ENCODE measurements at places on chromosomes 5 and 9. TPM values are rescaled to one million over a fixed set of nuclear protein-coding genes. Genes with fewer than 3 reads are reported as not detected.

COL5A1 gene
- total RNA-seq = 9.5 TPM

SRD5A1 gene
- total RNA-seq = 31.3 TPM

MZB1 gene
- 0.31 TPM for total RNA-seq

SPOCK1 gene
- 10.9 TPM for total RNA-seq

ANKHD1 gene
- total RNA-seq = 102 TPM

CNTFR gene
- total RNA-seq = 0.55 TPM

PCDHGB6 gene
- 6.0 TPM for total RNA-seq

PCDHB15 gene
- total RNA-seq = 7.0 TPM

HACD4 gene
- 0.59 TPM for total RNA-seq

RGS14 gene
- total RNA-seq = 16.4 TPM

MAMDC2 gene
- total RNA-seq = 4.6 TPM

LEAP2 gene
- 1.0 TPM for total RNA-seq

DNA sequence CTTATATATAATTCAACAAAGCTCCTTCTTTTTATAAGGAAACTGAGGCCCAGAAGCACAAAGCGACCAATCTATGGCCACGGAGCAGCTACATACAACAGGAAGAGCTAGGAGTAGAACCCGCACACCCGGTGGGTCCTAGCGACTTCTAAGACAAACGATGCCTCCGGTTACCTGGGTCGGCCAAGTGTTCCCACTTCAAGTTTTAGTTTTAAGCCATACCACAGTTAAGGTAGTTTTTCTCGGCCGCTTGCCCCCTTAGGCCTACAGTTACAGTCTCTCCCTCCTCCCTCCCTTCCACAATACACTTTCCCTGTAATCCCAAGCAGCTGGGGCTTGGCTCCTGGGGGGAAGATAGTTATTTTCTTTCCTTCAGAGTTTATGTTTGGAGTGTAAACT, 533 bp downstream of the SREK1IP1 start:
- peak overlapping the region; percentile 62 for H3K27ac ChIP-seq
- H3K36me3 ChIP-seq = peaks cover 25% of the 10 kb centered on the region
- no peaks in the 10 kb centered on the region for H3K27me3 ChIP-seq
- H3K4me3 ChIP-seq = peak overlapping the region; percentile 100
- DNase-seq = peak; percentile 26

GRCh38 chr9:87478226-87478992, 19.3 kb upstream of the DAPK1 start:
- DNase-seq = no peak
- no peaks in the 10 kb centered on the region for H3K27me3 ChIP-seq
- H3K36me3 ChIP-seq = no peaks in the 10 kb centered on the region
- H3K27ac ChIP-seq = no peak overlapping the region

DNA sequence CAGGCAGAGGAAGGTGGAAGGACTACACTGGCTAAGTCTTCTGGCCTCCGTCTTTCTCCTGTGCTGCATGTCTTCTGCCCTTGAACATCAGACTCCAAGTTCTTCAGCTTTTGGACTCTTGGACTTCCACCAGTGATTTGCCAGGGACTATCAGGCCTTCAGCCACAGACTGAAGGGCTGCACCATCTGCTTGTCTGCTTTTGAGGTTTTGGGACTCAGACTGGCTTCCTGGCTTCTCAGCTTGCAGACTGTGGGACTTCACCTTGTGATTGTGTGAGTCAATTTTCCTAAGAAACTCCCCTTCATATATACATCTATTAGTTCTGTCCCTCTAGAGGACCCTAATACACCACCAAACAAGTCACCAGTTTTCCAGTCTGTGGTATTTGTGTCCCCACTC, 9.7 kb upstream of the ANKDD1B start:
- H3K4me1 ChIP-seq = peaks cover under 1% of the 10 kb centered on the region
- no peak for DNase-seq
- no peak overlapping the region for H3K27ac ChIP-seq
- H3K36me3 ChIP-seq = no peaks in the 10 kb centered on the region
- H3K27me3 ChIP-seq = no peaks in the 10 kb centered on the region

- H3K4me3 ChIP-seq = no peak overlapping the region
- H3K36me3 ChIP-seq = no peaks in the 10 kb centered on the region
- H3K27me3 ChIP-seq = no peaks in the 10 kb centered on the region
- DNase-seq = no peak
These were observed 121.6 kb downstream of the TLR4 start for GRCh38 chr9:117825609-117826347.

GRCh38 chr9:91247278-91247677, 114.4 kb downstream of the AUH start:
- H3K27ac ChIP-seq = no peak overlapping the region
- no peaks in the 10 kb centered on the region for H3K36me3 ChIP-seq
- no peak for DNase-seq
- H3K27me3 ChIP-seq = no peaks in the 10 kb centered on the region
- H3K4me1 ChIP-seq = peaks cover 4% of the 10 kb centered on the region

- H3K36me3 ChIP-seq = no peaks in the 10 kb centered on the region
- H3K27ac ChIP-seq = no peak overlapping the region
- H3K4me3 ChIP-seq = no peak overlapping the region
- H3K4me1 ChIP-seq = no peaks in the 10 kb centered on the region
These were observed 286.2 kb downstream of the ACTL7B start for GRCh38 chr9:108569624-108570023.

DNA sequence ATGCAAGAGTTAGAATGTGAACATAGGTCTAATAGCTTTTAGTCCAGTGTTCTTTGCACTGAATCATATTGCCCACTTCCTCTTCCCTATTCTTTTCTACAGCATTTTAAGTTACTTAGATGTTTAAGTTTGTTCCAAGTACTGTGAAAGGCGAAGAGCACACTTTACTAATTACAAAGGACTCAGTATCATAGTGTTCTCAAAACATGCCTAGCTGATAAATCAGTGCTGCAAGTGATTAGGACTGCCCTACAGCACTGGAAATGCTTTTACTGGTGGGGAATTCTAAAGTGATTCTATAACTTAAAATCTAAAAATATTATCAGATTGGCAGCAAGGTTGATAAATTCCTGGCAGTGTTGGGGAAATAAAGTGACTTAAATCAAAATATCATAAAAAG, 177.9 kb upstream of the KCNN2 start:
- no peak overlapping the region for H3K27ac ChIP-seq
- DNase-seq = no peak
- H3K27me3 ChIP-seq = no peaks in the 10 kb centered on the region
- H3K4me1 ChIP-seq = no peaks in the 10 kb centered on the region
- H3K4me3 ChIP-seq = no peak overlapping the region

GRCh38 chr9:36995927-36996705, 38.0 kb downstream of the PAX5 start:
- H3K4me1 ChIP-seq = no peaks in the 10 kb centered on the region
- peak overlapping the region; percentile 21 for H3K4me3 ChIP-seq
- H3K27me3 ChIP-seq = no peaks in the 10 kb centered on the region
- no peak overlapping the region for H3K27ac ChIP-seq

DNA sequence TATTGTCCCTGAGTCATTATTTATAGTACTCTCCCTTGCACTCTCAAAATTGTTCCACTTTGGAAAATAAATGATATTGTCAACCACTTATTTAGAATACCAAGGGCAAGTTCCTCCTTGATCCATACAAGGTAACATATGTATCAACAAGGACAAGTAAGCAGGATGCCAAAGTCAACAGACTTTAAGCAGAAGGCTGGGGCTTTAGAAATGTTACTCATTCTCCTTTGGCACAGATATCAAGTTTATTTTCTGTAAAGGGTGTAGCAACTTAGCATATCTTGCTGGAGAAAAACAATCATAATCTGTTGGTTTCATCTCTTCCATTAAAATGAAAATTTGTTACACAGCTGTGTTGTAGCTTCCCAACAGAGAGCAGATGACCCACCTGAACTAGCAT, 248.7 kb upstream of the SLC30A5 start:
- H3K4me1 ChIP-seq = peaks cover 3% of the 10 kb centered on the region
- H3K4me3 ChIP-seq = no peak overlapping the region
- DNase-seq = no peak
- H3K27ac ChIP-seq = no peak overlapping the region
- no peaks in the 10 kb centered on the region for H3K27me3 ChIP-seq

GRCh38 chr9:113645978-113646253, 182.4 kb downstream of the RGS3 start:
- H3K27me3 ChIP-seq = no peaks in the 10 kb centered on the region
- H3K4me1 ChIP-seq = peaks cover 3% of the 10 kb centered on the region
- peak; percentile 12 for DNase-seq

- no peaks in the 10 kb centered on the region for H3K27me3 ChIP-seq
- H3K27ac ChIP-seq = no peak overlapping the region
- H3K36me3 ChIP-seq = no peaks in the 10 kb centered on the region
- peaks cover 3% of the 10 kb centered on the region for H3K4me1 ChIP-seq
These were observed 442.2 kb upstream of the MPDZ start for GRCh38 chr9:13721481-13722235.

GRCh38 chr5:122156724-122157325, 27.5 kb downstream of the ZNF474 start:
- no peaks in the 10 kb centered on the region for H3K36me3 ChIP-seq
- H3K4me1 ChIP-seq = no peaks in the 10 kb centered on the region
- H3K27me3 ChIP-seq = no peaks in the 10 kb centered on the region
- no peak overlapping the region for H3K4me3 ChIP-seq

DNA sequence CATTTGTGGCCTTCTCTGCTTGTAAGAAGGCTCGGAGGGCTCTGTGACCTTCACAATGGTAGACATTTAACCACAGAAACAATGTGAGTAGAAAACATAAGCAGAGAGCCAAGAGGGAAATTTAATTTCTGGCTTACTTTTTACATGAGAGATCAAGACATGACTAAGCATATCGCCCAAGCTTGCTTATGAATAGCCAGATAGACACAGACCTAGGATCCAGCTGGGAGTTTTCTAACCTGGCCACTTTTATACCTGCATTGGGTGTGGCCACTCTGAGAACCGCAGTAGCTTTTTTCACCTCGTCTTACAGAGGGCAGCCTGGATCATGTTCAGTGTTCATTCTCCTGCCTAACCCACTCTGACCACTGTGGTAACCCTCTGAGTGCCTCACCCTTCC, 244.9 kb upstream of the KCNN2 start:
- no peak for DNase-seq
- no peaks in the 10 kb centered on the region for H3K4me1 ChIP-seq
- H3K27ac ChIP-seq = no peak overlapping the region
- H3K4me3 ChIP-seq = no peak overlapping the region
- H3K27me3 ChIP-seq = no peaks in the 10 kb centered on the region
- no peaks in the 10 kb centered on the region for H3K36me3 ChIP-seq

DNA sequence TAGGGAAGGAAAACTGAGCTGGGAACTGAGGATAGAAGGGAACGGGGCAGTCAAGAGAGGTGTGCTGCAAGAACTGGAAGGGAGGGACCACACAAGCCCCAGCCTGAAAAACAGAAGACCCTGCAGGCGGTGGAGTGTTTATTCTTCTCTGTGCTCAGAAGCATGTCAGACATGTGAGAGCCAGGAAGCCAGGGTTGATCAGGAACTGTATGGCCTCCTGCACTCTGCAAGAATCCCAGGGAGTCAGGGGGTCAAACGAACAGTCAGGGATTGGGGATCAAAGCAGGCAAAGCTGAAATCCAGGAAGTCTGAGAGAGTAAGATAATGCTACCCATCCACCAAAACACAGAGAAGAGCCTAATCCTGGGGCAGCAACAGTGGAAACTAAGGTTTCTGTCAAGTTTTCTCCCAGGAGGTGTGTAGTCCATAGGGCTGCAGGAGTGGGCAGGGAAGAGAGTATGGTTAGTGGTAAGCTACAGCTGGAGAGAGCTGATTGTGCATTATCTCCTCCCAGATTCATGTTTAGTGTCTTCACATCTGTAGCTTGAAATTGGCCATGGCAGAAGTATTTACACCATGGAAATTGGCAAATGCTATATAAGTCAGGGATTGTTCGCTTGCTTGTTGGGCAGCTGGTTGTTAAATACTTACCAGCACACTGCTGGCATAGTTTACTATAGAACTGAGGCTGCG, 115.4 kb upstream of the SLC44A1 start:
- no peaks in the 10 kb centered on the region for H3K36me3 ChIP-seq
- H3K27me3 ChIP-seq = no peaks in the 10 kb centered on the region

GRCh38 chr9:129765764-129766317, 13.0 kb upstream of the PTGES start:
- H3K4me1 ChIP-seq = no peaks in the 10 kb centered on the region
- no peak for DNase-seq
- H3K36me3 ChIP-seq = no peaks in the 10 kb centered on the region
- no peaks in the 10 kb centered on the region for H3K27me3 ChIP-seq
- no peak overlapping the region for H3K4me3 ChIP-seq

- no peak overlapping the region for H3K4me3 ChIP-seq
- DNase-seq = no peak
- no peaks in the 10 kb centered on the region for H3K27me3 ChIP-seq
These were observed 9.6 kb upstream of the PAPPA start for GRCh38 chr9:116144038-116144437.

- H3K36me3 ChIP-seq = no peaks in the 10 kb centered on the region
- H3K4me3 ChIP-seq = no peak overlapping the region
- DNase-seq = no peak
- no peak overlapping the region for H3K27ac ChIP-seq
- H3K4me1 ChIP-seq = no peaks in the 10 kb centered on the region
- no peaks in the 10 kb centered on the region for H3K27me3 ChIP-seq
These were observed 16.3 kb downstream of the IDNK start for GRCh38 chr9:83639266-83639665.

DNA sequence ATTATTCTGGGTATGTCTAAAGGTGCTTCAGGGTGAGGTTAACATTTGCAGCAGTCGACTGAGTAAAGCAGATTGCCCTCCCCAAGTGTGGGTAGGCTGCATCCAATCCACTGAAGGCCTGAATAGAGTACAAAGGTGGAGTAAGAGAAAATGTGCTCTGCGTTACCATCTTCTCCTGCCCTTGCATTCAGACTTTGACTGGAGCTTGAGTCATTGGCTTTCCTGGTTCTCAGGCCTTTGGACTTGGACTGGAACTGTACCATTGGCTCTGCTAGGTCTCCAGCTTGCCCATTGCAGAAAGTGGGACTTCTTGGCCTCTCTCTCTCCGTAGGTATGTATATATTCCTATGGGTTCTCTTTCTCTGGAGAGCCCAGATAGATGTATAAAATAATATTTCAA, 120.9 kb upstream of the CNTLN start:
- DNase-seq = no peak
- no peaks in the 10 kb centered on the region for H3K36me3 ChIP-seq
- 0 out of 2 replicates have a peak, but pooled peaks cover 2% of the 10 kb centered on the region for H3K4me1 ChIP-seq
- no peaks in the 10 kb centered on the region for H3K27me3 ChIP-seq
- no peak overlapping the region for H3K4me3 ChIP-seq

DNA sequence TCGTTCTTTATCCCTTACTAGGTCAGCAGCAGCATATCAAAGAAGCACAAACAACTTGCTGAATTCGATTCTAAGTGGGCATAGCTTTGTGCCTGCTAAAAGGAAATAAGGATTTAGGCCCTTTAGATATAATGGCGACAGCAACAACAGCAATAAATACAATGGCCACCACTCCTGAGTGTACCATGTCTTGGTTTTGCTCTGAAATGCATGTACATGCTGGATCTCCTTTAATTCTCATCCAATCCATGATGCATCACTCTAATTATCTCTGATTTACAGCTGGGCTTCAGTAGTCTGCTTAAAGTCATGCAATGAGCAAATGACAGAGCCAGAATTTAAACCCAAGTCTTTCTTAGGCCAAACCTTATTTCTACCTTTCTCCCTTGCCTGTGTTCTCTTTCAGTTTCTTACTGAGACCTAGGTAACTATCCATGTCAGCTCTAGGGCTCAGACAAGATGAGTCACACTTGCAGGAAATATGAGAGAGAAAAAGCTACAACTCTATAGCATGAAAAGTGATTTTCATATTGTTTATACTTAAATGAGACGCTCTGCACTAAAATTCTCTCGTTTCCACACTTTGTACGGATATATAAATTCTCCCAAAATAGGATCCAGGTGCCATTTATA, 111.8 kb downstream of the HMHB1 start:
- H3K4me3 ChIP-seq = no peak overlapping the region
- no peak overlapping the region for H3K27ac ChIP-seq
- no peaks in the 10 kb centered on the region for H3K27me3 ChIP-seq
- H3K4me1 ChIP-seq = no peaks in the 10 kb centered on the region
